A172 (cell line): ENCODE measurements at places on chromosomes 4 and X. TPM values are rescaled to one million over a fixed set of nuclear protein-coding genes. Genes with fewer than 3 reads are reported as not detected.
A peak's percentile ranks its signal among the peaks of the same experiment; 100 is the strongest.

- DNase-seq, result peak; percentile 1
These were observed 750 bp downstream of the ARMCX5 start for GRCh38 chrX:102599951-102600579.

GRCh38 chr4:108492816-108493595 lies 127.4 kb upstream of the RPL34 start:
- no peak for DNase-seq

GRCh38 chr4:29066861-29067260 lies 1653.3 kb upstream of the PCDH7 start:
- no peak for DNase-seq

DNA sequence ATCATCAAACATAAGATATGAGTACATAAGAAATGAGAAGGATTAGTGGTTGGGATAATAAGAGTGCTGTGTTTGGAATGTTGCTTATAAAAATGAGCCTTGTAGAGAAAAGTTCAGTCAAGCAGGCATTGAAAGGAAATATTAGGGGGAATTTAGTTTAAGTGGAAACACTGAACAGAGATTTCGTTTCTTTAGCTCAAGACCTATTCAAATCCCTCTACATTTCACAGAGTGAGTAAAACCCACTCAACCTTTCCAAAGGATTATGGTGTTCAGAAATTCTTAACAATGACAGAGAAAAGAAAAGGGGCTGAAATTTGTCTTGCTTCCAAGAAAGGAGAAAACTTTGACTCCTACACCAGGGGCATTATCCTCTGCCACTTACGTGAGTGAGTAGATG lies 1072.4 kb upstream of the LCORL start:
- no peak for DNase-seq

- DNase-seq, result no peak
These were observed 25.3 kb downstream of the ACSL4 start for GRCh38 chrX:109707720-109708119.

DNA sequence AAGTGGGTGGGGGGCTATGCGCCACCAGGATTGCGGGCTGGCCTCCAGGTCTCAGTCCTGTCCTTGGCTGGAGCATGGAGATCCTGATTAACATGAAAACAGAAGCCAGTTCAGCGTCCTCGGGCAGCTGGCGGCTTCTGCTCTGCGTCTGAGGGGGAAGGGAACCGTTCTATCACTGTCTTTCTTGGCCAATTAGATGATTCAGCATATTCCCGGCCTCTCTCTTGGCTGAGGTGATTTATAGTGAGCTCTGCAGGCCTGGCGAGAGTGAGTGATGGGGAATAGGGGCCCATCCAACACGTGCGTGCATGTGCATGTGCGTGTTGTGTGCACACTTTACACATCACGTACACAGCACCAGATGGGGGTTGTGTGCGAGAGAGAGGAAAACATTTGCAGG lies 145.8 kb upstream of the ATP6AP2 start:
- DNase-seq, result no peak

DNA sequence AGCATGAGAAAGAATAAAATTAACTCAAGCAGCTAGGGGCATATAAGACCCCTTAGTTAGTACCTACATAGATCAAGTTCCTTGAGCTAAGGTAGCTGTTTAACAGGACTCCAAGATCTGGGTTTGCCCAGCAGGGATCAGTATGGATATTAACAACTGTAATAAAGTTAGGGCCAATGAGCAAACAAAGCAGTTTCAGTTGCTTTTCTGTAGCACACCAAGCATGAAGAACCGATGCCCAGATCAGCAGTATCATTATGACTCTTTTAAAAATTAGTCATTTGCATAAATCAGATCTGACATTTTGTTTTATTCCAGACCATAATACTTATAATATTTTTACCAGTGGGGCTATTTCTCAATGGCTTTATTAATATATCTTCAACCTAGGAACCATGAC lies 80.9 kb downstream of the C4orf33 start:
- DNase-seq, result no peak

HCFC1 gene
- total RNA-seq, result 40.8 and 41.7 TPM in 2 replicates

SUPT20HL2 gene
- total RNA-seq, result not detected in 2 replicates

DKC1 gene
- total RNA-seq, result 74.9 and 102 TPM in 2 replicates
